Cortex of kidney (tissue), 1 donor: ENCODE measurements at places on chromosomes 1 and 21.

- DNase-seq = no peak
Measured at GRCh38 chr1:25011275-25011674, 81.2 kb upstream of the RUNX3 start.

- no peak for DNase-seq
Measured at GRCh38 chr1:242691610-242691945, 167.1 kb upstream of the PLD5 start.

GRCh38 chr1:162663086-162663485 is 30.8 kb downstream of the DDR2 start:
- no peak for DNase-seq

GRCh38 chr1:248872752-248873408 is 14.0 kb upstream of the ZNF692 start:
- DNase-seq = no peak

- DNase-seq = no peak
Measured at GRCh38 chr21:25790122-25790877, 55.5 kb downstream of the GABPA start.

GRCh38 chr1:201404055-201404454 is 4.9 kb upstream of the LAD1 start:
- DNase-seq = no peak

GRCh38 chr1:17963513-17963912 is 144.1 kb upstream of the IGSF21 start:
- DNase-seq = no peak

GRCh38 chr1:82015444-82015843 is 214.7 kb downstream of the ADGRL2 start:
- DNase-seq = no peak

- no peak for DNase-seq
Measured at GRCh38 chr1:1777583-1777899, 729 bp downstream of the NADK start.

DNA sequence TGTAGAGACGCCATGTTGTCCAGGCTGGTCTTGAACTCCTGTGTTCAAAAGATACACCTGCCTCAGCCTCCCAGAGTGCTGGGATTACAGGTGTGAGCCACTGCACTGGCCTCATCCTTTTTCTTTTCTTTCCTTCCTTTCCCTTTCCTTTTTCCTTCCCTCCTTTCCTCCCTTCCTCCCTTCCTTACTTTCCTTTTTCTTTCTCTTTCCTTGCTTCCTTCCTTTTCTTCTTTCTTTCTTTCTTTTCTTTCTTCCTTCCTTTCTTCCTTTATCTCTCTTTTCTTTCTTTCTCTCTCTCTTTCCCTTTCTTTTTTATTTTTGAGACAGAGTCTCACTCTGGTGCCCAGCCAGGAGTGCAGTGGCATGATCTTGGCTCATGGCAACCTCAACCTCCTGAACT is 5.8 kb downstream of the FAM229A start:
- DNase-seq = no peak

GRCh38 chr1:241870336-241870735 is 22.3 kb downstream of the EXO1 start:
- no peak for DNase-seq

- no peak for DNase-seq
Measured at GRCh38 chr1:182080955-182081582, 19.6 kb upstream of the ZNF648 start.
